Fibroblast of lung (primary cell): ENCODE measurements at places on chromosomes 7 and 10. TPM values are rescaled to one million over a fixed set of nuclear protein-coding genes. Genes with fewer than 3 reads are reported as not detected.

The CPA1 gene
- under 0.01 TPM in 1 of 2 replicates, not detected in the other for total RNA-seq

DNA sequence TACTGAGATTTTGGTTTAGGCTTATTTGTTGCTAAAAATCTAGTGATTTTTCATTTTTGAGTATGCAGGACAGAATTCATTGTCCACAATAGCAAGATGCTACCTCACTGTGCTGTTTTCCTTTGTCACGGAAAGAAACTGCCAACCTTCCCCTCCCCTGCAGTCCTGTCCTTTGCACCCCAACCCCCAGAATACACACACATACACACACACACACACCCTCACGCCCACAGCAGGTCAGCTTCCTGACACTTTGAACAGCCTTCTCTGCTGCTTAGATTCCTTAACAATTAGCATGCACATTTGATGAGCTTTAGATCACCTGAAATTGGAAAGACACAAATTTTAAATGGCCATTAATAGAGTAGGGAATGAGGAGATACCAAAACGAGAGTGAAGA lies 32.1 kb downstream of the ARMC3 start:
- DNase-seq = no peak
- H3K36me3 ChIP-seq = no peaks in the 10 kb centered on the region
- H3K27me3 ChIP-seq = no peaks in the 10 kb centered on the region
- no peak overlapping the region for H3K4me3 ChIP-seq
- H3K27ac ChIP-seq = no peak overlapping the region
- H3K4me1 ChIP-seq = no peaks in the 10 kb centered on the region

DNA sequence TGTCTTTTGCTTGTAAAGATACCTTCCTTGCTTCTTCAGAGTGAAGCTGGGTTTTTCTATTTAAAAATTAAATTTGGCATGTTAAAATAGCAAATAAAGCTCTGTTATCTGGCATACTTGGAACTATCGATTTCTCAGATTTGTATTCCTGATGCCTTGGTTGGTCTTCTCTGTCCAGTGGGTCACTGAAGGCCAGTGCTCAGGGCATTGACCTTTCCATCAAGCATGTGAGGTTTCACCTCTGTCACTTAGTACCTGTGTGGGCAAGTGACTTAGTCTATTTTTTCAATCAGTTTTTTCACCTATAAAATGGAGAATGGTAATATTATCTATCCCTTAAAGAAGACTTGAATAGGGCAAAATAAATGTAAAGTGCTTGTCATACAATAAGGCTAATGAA lies 311.3 kb downstream of the BICC1 start:
- H3K4me3 ChIP-seq = no peak overlapping the region
- H3K4me1 ChIP-seq = peaks cover 10% of the 10 kb centered on the region
- H3K27ac ChIP-seq = no peak overlapping the region
- no peaks in the 10 kb centered on the region for H3K27me3 ChIP-seq
- no peak for DNase-seq

DNA sequence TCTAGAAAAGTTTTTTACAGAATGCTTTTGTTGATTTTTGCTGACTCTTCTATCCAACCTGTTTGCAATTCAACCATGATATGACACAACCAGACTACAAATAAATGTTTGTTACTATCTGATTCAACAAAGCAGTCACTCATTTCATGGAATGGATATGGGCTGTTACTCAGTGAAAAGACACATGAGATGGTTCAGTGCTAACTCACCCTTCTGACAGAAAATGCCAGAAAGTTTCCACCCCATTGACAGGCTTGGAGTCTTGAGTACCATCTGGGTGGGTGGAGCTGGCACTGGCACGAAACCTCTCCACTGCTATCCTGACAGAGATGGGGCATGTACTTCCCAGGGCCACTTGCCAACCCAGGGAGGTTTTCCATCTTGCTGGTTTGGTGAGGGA lies 39.5 kb downstream of the RBM28 start:
- no peaks in the 10 kb centered on the region for H3K27me3 ChIP-seq
- peaks cover 6% of the 10 kb centered on the region for H3K36me3 ChIP-seq
- H3K4me3 ChIP-seq = no peak overlapping the region
- H3K4me1 ChIP-seq = no peaks in the 10 kb centered on the region

DNA sequence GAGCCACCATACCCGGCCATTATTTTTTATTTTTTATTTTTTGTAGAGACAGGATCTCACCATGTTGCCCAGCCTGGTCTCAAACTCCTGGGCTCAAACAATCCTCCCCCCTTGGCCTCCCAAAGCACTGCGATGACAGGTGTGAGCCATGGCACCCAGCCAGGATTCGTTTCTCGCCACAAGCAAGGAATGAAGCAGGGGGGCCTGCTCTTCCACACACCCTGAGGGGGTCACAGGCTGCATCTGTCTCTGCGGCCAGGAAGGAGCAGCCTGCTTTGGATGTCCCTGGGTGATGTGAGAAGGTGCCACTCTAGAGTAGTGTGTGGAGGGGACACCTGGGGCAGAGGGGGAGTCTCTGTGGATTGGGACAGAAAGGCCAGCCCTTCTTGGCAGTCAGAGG lies 61.3 kb upstream of the TNRC18 start:
- no peaks in the 10 kb centered on the region for H3K4me1 ChIP-seq
- no peak for DNase-seq
- H3K27me3 ChIP-seq = no peaks in the 10 kb centered on the region
- peaks cover 4% of the 10 kb centered on the region for H3K36me3 ChIP-seq
- no peak overlapping the region for H3K4me3 ChIP-seq

The ZNF25 gene
- 14.6 and 18.5 TPM in 2 replicates for total RNA-seq

The WNT8B gene
- total RNA-seq = not detected in 2 replicates

- peaks cover 2% of the 10 kb centered on the region for H3K4me1 ChIP-seq
- DNase-seq = no peak
- no peak overlapping the region for H3K27ac ChIP-seq
- peaks cover 4% of the 10 kb centered on the region for H3K27me3 ChIP-seq
These were observed 5.0 kb downstream of the MXI1 start for GRCh38 chr10:110212119-110213006.

- H3K36me3 ChIP-seq = no peaks in the 10 kb centered on the region
- no peak overlapping the region for H3K27ac ChIP-seq
- no peak overlapping the region for H3K4me3 ChIP-seq
- H3K27me3 ChIP-seq = no peaks in the 10 kb centered on the region
These were observed 620.0 kb downstream of the CNTNAP2 start for GRCh38 chr7:146736446-146737190.

DNA sequence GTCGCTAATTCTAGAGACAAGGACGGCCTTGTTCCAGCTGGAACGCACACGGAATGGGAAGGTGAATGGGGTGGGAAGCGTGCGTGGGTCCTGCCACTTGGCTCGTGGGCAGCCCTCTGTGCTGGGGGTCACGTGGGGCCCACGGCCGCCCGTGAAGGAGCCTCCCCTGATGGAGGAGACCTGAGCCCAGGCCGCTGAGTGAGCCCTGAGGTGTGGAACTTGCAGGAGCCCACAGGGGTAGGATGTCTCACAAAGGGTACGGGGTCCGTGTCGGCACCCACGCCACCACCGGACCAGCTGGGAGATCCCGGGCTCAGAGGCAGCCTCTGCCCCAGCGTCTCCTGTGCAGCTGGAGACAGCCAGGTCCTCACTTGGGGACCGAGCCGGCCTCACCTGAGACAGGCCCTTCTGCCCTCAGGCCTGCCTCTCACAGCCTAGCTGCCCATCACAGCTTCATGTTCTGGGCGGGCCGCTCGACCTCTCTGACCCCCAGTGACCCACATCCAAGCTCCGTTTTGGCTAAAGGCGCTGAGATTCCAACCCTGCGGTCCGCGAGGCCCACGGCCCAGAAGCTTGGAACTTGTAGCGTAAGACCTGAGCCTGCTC lies 84.8 kb downstream of the FOXL3 start:
- H3K4me1 ChIP-seq = no peaks in the 10 kb centered on the region
- no peak overlapping the region for H3K4me3 ChIP-seq
- DNase-seq = no peak
- H3K27ac ChIP-seq = no peak overlapping the region
- H3K36me3 ChIP-seq = no peaks in the 10 kb centered on the region

The AS3MT gene
- total RNA-seq = 8.1 and 10.5 TPM in 2 replicates

DNA sequence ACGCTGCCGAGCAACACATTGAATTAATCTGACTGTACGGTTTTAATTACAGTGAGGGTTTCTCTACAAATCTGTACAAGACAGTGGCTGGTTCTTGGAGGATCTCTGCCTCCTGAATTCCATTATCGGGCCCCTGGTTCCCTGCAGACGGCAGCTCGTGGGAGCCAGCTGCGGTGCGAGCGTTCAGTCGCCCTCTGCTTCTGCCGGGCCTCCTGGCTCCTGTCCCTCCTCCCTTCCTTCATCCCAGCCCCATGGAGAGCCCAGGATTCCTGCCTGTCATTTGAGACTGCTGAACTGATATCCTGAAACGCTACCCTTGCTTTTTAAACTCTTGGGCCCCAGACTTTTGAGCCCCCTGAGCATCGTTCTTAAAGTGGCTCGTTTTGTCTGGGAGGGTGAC lies 6.6 kb upstream of the DLX6 start:
- no peaks in the 10 kb centered on the region for H3K4me1 ChIP-seq
- H3K4me3 ChIP-seq = no peak overlapping the region
- no peaks in the 10 kb centered on the region for H3K36me3 ChIP-seq
- H3K27me3 ChIP-seq = peaks cover 55% of the 10 kb centered on the region
- no peak overlapping the region for H3K27ac ChIP-seq
- no peak for DNase-seq

- no peak for DNase-seq
- H3K36me3 ChIP-seq = no peaks in the 10 kb centered on the region
- H3K4me1 ChIP-seq = no peaks in the 10 kb centered on the region
- H3K4me3 ChIP-seq = no peak overlapping the region
- no peak overlapping the region for H3K27ac ChIP-seq
These were observed 111.3 kb upstream of the TNS3 start for GRCh38 chr7:47693216-47693615.
